ENCODE measurements at places on chromosomes 13 and 19. TPM values are rescaled to one million over a fixed set of nuclear protein-coding genes. Genes with fewer than 3 reads are reported as not detected.
A peak's percentile ranks its signal among the peaks of the same experiment; 100 is the strongest.

GRCh38 chr19:47719047-47719859, 6.0 kb downstream of the EHD2 start:
- DNase-seq, result no peak

- DNase-seq, result no peak
These were observed 21.4 kb downstream of the ACER1 start for GRCh38 chr19:6312018-6312417.

DNA sequence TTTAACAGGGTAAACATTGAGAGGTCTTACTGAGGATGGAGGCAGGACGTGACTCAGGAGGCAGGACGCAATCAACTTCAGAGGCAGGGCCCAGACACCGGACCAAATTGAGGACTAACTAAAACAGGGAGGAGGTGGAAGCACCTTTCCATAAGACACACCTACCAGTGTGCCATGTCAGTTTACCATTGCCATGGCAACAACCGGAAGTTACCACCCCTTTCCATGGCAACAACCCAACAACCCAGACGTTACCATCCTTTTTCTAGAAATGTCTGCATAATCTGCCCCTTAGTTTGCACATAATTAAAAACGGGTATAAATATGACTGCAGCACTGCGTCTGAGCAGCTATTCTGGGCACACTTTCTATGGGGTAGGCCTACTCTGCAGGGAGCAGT, 53.5 kb upstream of the SOX21 start:
- no peak for DNase-seq

- DNase-seq, result peak; percentile 4
These were observed 465.1 kb upstream of the PCDH20 start for GRCh38 chr13:61880578-61881283.

DNA sequence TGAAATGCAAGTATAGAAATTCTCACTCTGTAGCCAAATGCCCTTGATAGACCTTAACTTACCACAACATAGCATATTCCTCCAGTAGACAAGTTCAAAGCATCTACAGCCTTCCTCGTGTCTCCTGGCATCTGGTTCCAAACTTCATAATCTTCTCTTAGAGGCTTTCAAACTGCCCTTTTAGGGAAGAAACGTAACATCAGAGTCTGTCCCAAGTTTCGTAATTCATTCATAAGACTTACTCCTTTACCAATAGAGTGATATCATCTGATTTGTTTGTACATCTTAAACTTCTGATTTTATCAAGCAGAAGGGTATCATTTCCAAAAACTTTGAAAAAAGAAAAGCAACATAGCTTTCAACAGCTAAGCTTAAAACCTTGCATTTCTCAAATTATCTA, 137.4 kb downstream of the SPRY2 start:
- no peak for DNase-seq

DNA sequence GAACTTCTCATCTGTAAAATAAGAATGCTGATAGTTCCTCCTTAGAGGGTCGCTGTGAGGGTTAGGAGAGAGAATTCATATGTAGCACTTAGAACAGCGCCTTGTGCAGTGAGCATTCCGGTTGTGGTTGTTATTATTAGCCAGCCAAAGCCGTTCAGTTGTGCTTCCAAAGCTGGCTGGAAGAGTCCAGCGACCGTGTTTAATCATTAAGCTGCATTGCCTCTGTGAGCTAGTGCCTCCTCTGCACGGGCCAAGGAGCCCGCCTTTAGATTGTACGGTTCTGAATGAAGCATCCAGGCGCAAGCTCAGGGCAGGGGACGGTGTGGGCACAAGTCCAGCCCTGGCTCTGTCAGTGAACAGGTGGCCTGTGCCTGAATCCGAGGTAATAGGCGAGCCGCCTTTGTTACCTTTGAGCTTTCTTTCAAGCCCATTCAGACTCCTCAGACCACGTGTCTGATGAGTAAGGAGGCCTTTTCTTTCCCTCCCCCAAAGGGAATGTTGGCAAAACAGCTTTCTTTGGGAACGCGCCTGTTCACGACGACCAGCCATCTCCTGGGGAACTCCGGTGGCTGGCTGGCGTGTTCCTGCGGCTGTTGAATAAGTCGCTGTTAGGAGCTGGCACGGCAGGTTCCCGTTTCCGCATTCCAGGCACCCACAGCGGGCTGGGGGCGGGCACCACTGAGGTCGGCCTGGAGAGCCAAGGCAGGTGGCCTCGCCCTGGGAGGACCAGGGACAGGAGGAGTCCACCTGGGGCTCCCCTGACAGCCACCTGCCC, 25.1 kb downstream of the SIPA1L3 start:
- DNase-seq, result no peak

DNA sequence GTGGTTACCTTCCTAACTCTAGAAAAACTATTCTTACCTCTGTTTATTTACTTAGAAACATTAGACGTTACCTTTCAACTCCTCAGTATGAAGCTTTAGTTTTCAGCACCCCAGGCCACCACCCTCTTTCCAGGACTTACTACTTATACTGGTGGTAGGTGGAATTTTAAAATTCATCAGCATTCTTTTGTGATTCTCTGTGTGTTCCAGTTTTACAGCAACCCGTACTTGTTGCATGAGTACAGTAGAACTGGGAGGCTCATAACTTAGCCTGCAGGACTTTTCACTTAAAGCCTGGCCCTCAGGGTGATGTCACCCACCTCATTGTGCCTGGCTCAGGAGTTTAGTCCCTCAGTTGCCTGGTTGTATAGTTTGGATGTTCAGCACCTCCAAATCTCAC, 49.4 kb upstream of the ALOX5AP start:
- DNase-seq, result no peak

DNA sequence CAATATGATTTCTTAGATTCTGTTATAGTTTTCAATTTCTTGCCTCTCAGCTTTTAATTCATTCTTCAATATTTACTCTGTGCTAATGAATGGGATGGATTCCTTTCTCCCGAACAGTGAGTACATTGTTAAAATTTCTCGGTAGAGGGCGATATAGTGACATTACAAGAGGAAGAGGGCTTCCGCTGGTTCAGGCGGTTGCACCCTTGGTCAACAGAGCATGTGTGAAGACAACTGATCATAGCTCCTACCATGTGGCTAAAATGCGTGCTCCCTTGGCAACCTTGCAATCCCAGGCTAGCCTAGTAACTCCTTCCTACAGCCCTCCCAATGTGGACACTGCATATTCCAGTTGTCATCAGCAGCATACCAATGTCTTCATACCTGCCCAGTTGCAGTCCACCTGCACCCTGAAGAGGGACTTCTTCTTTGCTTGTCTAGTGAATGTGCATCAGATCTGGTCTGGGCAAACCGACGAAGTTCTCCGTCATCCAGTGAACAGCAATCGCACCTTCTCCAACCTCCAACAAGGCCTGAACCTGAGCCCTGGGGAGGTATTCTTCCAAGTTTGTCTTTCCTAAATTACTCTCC, 653.0 kb upstream of the GPC6 start:
- DNase-seq, result no peak

DNA sequence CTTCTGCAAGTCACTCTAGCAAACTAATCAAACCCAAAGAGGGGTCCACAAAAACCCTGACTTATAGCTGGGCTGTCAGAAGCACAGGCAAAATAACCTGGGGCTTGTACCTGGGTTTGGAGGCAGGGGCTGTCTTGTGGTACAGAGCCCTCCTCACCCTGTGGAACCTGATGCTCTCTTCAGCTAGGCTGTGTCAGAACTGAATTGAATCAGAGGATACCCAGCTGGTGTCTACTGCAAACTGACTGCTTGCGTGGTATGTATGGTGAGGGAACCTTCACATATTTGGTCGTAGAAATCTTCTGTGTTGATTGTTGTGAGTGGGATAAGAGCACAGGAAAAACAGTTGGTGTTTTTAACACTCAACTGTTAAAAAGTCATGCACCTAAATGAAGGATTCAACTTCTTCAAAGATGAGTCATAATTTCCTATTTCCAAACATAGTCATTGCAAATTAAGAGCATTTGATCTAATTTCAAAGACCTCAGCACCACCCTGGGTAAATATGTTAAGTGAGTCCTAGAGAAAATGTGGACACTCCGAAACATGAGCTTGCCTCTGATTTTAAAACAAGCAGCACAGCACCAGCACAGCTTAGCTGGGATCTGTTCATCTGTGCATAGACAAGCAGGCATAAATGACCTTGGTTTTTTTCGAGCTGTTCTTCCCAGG, 840.2 kb downstream of the UQCRFS1 start:
- no peak for DNase-seq

GRCh38 chr13:49020328-49020727, 44.6 kb downstream of the FNDC3A start:
- no peak for DNase-seq

DNA sequence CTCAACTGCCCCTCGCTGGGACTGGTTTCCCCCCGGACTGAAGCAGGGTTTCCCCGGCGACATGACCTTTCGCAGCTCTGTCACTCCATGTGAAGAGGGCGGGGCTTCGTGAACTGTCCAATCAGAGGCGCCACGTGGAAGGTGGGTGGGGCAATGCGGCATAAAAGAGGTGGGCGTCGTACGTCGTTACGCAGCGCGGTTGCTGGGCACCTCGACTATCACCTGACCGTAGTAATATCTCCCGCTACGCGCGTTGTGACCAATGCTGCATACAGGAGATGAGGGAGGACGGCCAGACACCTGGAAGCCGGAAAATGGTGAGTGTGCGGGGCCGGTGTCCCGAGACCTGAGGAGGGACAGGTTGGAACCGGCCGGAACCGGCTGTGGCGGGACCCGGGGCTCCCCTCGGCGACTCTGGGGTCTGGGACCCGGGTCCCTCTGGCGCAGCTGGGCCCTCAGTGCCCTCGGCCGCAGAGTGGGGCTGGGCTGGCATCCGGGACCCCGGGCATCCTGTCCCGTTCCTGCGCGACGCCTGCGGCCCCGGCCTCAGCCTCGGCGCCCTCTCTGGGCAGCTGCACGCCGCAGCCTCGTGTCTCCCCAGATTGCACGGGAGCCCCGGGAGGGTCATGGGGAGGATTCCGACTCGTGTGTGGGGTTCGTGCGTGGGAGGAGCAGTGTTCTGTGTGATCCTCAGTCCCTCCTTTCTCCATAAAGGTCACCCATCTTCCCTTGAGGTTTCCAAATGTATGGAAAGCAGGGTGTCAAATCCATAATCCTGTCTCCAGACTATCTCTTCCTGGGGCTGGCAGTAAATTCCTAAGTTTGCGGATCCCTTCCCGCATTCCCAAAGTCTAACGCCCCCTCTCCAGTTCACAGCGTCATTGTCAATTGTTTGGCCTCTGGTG, 32.2 kb downstream of the ZNF136 start:
- peak; percentile 43 for DNase-seq

- DNase-seq, result no peak
These were observed 130.2 kb upstream of the MCF2L start for GRCh38 chr13:112838842-112839117.

DNA sequence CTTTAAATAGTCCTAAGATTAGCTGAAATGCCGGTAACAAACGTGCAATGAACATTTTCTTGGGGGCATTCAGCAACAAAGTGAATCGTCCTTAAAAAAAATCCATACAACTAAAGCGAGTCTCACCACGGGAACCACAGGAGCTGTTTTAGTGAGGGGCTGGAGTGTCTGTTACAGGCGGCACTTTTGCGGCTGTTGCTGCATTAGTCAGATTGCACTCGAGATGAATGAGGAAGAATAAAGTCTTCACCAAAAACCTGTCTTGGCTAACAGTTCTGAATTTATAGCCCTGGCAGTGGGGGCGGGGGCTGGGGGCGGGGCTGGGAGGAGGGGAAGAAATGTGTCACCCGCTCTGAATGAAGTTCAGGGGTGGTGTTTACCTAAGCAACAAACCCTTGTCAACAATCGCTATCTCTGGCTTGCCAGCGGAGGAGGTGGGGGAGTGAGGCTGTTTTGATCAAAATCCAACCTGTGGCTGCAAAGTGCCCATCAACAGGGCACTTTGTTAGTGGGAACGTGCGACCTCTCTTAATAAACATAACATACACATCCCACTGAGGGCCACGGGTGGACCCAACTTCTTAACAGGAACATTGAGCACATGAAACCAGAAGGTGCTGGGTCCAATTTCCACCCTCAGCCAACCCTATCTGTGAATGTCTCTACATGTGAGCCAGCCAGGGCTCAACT, 44.5 kb downstream of the RFX2 start:
- DNase-seq, result peak; percentile 58

DNA sequence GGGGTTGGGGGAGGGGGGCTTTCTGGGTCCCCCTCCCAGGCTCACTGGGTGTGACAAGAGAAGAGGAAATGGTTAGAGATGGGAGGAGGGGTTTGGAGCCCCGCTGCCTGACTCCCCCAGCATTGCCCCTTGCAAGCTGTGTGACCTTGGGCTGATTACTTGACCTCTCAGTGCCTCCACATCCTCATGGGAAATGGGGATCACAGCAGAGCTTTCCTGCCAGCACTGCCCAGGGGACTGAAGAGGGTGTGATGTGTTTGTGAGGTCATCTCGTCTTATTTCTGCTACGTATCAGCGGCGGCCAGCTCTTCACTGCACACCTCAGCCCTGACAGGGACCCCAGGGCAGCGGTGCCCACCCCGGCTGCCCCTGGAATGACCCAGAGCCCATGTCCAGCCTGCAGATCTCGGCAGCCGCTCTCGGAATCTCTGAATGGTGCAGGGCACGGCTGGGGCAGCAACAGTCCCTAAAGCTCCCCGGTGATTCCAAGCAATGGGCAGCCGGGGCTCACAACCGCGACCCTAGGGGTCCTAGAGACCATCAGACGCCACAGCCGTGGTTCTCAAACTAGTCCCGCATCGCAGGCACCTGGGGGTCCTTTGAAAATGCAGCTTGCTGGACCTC, 8.4 kb downstream of the PNMA8B start:
- no peak for DNase-seq

DNA sequence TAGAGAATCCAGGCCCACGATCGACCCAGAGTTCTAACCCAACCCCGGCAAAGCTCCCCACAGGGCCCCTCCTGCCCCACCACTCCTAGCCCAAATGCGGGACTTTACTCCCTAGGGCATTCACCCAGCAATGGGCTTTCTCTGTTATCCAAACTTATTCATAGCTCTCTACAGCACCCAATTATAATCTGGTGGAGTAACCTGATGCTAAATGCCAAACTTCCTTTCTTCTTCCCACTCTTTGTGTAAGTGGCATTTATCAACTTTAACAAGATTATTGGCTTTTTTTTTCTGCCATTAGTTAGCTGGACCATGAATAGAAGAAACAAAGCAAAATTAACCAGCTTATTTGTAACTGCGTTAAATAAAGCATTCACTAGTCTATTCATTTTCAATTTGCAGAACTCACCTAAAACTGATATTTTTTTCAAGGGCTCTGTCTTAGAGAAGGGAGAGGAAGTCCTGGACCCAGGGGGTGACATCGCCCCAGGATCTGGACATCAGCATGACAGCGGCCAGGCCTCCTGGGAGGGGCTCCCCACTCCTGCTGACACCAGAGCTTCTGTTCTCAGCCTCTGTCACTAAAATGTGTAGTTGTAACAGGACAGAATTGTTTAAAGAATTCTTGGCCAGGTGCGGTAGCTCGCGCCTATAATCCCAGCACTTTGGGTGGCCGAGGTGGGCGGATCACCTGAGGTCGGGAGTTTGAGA, 1.5 kb downstream of the FAM124A start:
- no peak for DNase-seq

The CABP5 gene
- not detected for total RNA-seq

The DGKH gene
- 11.6 TPM for total RNA-seq

The ATP1A3 gene
- total RNA-seq, result 3.5 TPM

The KL gene
- 0.17 TPM for total RNA-seq

The SYNE4 gene
- total RNA-seq, result 5.0 TPM

The SLC25A41 gene
- total RNA-seq, result not detected

The ZNF578 gene
- total RNA-seq, result 4.9 TPM

The TYROBP gene
- total RNA-seq, result 17.3 TPM

The DKKL1 gene
- total RNA-seq, result not detected

All from CD4-positive, alpha-beta memory T cell (primary cell).